ENCODE measurements at places on chromosomes 4 and X.
A peak's percentile ranks its signal among the peaks of the same experiment; 100 is the strongest.

DNA sequence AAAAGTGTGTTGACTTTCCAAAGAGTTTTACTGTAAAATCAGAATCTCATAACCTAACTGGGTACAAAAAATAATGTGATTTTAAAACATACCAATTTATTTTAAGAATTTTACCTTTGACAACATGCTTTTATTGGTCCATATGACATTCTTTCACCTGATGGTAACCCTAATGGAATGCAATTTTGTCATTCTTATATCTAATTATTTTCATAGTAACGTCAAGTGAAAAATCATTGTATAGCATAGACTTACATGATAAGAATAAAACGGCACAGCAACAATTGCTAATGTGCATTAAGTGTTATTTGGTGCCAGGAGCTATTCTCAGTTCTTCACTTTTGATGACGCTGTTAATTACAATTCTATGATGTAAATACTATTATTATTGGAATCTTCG, 13.6 kb downstream of the UNC5C start:
- no peak for DNase-seq

DNA sequence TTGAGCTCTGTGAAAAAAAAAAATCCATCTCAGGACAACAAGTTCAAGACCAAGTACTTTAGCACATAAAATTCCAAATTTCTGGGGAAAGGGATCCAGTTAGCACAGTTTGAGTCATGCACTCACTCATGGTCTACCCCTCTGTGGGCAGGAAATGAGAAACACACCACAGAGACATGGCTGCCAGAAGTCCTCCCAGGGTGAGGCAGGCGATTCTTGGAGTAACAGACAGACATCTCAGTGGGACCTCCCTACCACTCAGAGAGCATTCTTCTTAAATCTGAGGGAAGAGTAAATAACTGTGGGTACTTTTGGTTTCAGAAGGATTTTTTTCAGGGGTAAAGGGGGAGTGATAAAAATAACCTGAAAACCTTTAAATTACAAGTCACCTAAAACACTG, 14.1 kb downstream of the CXCL1 start:
- DNase-seq, result no peak

- no peak for DNase-seq
Observed at GRCh38 chrX:31796624-31797023, 724.8 kb upstream of the FTHL17 start.

GRCh38 chr4:125070861-125071260, 243.9 kb upstream of the FAT4 start:
- DNase-seq, result peak; percentile 18

GRCh38 chr4:123102897-123103471, 180.6 kb upstream of the NUDT6 start:
- peak; percentile 75 for DNase-seq

DNA sequence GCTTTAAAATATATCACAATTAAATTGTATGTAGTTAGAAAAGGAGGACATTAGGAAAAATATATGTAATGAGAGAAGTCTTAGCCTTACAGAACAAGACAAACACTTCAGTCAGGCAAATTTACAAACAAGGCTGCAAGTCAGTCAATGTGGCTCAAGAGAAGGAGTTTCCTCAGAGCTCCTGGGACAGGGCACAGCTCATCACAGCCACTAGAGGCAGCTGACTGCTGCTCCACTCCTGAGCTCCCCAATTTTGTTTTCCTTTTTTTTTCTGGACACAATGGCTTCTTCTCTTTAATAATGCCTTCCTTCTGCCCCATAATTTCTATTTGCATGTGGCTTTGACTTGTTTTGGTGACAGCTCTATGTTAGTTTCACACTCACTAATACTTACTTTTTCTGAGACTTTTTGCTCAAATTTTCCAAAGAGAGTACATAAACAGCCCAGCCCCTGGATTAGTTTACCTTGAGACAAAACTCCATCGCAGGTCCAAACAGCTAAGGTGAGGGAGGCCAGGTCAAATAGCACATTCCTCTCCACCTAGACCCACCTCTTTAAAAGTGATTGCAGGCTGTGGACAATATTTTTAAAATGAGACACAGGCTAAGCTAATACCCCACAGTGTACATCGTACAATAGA, 850.4 kb upstream of the FRG1 start:
- no peak for DNase-seq

DNA sequence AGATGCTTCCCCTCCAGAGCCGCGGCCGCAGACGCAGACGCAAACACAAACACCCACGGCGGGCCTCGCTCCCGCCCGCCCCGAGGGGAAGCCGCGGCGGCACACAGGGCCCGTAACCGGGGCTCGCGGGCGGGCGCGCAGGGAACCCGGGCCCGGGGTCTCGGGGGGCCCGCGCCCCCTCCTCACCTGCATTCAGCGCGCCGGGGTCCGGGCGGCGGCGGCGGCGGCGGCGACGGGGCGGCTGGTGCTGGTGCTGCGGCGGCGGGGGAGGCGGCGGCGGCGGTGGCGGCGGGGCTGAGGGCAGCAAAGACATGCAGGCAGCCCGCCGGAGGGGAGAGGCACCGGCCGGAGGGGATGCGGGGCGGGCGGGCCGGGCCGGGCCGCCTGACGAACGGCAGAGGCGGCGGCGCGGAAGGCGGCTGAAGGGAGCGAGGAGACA, 255 bp upstream of the CNOT6L start:
- no peak for DNase-seq

- DNase-seq, result peak; percentile 81
Observed at GRCh38 chrX:68894513-68895340, 65.9 kb downstream of the EFNB1 start.

DNA sequence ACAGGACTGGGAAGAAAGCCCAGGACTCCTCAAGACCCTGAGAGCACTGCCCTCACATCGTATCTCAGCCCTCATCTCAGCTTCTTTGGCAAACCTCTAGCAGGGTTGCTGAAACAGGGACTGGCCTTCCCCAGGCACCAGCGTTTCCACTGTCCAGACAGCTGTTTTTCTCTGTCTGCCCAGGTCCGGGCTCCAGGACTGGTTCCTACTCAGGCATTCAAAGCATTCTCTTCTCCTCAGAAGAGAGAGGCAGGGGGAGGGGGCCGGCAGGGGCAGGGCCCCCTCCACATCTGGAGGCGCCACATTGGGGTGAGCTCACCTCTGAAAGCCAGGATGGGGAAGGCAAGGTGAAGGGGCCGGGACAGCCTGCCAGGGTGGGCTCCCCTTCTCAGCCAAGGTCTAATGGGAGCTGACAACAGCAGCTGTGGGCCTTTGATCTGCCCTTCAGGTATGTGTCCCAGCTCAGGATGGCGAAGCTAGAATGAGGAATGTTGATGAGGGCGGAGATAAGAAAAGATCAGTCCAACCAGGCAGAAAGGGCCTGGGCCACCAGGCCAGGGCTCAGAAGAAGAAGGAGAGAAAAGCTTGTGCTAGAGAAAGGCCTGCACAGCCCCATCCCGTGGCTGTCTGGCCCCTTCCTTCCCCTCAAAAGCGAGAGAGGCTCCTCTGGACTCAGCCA, 60.4 kb downstream of the PJA1 start:
- DNase-seq, result no peak

DNA sequence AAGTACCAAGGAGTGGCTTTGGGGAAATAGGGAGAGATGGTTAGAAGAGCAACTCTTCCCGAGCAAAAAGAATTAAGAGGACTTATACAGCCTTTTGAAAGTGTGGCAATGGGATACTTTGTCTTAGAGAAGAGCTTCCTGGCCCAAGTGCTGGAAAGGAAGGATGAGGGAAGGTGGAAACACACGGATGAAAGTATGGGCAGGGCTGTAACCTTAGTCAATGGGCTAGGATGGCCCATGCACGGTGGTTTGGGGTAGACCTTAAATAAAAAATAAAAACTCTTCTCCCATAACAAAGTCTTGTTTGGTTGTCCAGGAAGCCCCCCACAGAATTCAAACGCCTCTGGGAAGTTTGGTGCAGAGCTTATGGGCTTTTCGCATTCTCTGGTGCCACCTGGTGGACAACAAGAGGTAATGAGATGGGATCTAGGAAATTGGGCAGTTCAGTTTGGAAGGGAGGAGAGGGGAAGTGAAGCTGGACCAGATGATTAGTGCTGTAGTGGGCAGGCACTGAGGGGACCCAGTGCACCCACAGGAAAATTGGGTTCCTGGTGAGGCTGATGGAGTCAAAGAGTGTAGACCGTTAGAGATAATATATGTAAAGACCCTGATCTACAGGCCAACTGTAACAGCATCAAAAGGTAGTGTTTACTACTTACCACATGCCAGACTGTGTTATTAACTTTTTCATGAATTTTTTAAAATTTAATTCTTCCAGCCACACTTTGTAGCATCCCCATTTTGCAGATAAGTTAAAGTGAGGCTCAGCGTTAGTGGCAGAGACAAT, 13.8 kb upstream of the ENOX2 start:
- peak; percentile 68 for DNase-seq

DNA sequence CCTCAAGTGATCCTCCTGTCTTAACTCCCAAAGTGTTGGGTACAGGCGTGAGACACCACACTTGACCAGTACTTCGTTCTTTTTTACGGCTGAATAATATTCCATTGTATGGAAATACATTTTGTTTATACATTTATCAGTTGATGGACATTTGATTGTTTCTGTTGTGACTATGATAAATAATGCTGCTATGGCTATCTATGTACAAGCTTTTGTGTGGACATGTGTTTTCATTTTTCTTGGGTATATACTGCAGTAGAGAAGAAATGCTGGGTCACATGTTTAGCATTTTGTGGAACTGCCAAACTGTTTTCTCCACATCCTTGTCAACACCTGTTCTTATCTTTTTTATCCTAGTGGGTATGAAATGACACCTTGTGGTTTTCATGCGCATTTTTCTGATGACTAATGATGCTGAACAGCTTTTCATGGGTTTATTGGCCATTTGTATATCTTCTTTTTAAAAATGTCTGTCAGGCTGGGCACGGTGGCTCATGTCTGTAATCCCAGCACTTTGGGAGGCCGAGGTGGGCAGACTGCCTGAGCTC, 37.3 kb downstream of the SAT1 start:
- no peak for DNase-seq

GRCh38 chr4:56575820-56576429, 70.3 kb downstream of the ARL9 start:
- peak; percentile 50 for DNase-seq

DNA sequence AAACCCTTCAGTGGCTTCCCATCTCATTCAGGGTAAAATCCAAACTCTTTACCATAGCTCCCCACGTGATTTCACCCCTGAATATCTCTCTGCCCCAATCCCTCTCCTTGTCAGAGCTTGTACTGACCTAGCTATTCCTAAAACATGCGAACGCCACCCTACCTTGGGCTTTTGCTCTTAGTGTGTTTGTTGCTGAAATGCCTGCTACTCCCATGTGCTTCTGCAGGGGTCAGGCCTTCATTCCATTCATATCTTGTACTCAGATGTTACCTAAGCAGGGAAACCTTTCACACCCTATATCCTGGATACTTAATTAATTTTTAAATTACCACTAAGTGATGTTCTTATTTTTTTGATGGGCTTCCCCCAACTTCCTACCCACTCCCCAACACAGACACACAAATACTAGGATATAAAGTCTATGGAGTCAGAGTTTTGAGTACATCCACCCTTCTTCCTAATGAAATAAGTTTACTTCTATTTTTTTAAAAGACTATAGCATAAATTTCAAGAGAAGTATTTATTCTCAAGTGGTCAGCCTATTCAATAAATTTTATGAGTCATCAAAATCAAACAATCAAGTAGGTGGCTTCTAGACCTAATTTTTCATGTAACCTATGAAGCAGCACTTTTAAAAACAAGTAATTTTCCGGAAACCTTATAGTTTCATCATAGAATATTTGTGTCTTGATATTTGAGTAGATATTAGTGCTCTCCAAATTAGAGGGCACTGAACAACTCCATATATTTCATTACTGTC, 189.4 kb downstream of the RAPGEF2 start:
- no peak for DNase-seq

DNA sequence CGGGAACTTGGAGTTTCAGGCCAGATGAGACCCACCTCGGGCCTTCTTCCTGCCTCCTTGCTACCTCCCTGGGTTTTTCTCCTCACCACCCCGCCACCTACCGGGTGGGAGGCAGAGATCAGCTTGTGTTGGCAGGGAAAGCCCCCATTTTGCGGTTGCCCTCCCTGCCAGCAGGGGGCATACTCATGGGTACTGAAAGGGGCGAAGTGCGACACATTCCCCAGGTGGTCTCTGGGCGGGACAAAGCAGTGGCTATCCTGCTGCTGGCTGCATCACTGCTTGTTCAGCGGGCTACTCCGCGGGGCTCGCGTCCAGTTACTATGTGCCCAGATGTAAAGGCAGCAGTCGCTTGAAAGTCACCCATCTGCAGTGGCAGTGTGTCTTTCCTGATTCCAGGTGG, 330.3 kb downstream of the PDHA2 start:
- DNase-seq, result no peak

DNA sequence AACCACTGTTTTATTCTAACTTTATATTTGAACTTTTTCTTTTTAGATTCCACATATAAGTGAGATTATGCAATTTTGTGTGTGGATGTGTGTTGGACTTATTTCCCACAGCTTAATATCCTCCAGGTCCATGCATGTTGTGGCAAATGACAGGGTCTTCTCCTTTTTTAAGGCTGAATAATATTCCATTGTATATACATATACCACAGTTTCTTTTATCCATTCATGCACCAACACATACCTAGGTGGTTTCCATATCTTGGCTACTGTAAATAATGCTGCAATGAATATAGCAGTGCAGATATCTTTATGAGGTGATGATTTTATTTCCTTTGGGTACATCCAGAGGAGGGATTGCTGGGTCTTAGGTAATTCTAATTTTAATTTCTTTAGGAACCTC, 69.0 kb downstream of the SNCA start:
- no peak for DNase-seq

GRCh38 chr4:99180382-99181070, 36.4 kb upstream of the ADH4 start:
- DNase-seq, result peak; percentile 28

DNA sequence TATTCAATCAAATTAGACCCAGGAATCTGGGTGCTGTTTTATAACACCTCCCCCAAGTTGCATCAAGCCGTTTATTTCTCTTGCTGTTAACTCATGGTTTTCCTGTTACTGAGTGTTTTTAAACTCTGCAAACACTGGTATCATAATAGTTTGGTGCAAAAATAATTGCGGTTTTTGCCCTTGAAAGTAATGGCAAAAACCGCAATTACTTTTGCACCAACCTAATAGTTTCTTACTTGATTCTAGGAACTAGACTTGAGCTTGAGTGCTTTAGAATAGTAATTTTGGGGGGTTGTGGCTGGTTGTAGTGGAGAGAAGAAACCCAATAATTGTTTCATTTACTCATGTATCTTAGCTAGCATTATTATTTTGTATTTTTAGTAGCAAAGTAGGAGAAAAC, 156.6 kb downstream of the FHIP1A start:
- DNase-seq, result no peak

DNA sequence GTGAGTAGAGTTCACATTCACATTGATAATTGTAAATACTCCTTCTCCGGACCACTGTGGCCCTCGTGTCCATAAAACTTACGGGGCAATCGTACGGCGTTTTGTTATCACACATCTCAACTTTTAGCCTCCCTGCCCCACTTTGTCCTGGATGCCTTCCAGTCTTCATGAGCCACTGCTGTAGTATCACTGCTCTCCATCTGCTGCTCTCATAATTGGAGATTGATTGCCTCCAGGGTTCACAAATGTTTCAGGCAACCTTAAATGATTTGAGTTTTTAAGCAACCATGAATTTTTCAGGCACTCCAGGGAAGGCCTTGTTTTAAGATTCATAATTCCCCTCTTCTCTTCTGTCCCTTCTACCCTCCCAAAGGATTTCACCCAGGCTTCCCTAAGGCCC, 28.4 kb downstream of the ALPK1 start:
- peak; percentile 71 for DNase-seq

- no peak for DNase-seq
Observed at GRCh38 chrX:106972896-106973295, 27.1 kb downstream of the MORC4 start.
